ENCODE measurements at places on chromosomes 5 and 9.

DNA sequence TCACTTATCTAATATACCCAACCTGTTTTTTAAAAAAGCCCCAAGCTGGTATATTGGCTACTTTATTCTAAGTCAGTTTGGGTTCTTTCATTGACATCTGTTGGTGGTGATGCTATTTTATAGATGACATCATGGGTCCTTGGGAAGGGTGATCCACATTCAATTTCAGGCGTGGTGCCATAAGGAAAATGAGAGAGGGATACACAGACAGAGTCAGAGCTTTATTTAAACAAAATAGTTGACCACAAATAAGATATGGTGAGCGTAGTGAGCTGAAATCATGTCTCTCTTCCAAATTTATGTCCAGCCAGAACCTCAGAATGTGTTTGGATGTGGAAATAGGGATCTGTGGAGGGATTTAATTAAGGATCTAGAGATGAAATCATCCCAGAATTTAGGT, 302.4 kb downstream of the MAT2B start:
- DNase-seq, result no peak

GRCh38 chr5:80837679-80838078, 122.5 kb upstream of the RASGRF2 start:
- no peak for DNase-seq

- DNase-seq, result no peak
These were observed 3.3 kb downstream of the NR6A1 start for GRCh38 chr9:124767821-124768220.

DNA sequence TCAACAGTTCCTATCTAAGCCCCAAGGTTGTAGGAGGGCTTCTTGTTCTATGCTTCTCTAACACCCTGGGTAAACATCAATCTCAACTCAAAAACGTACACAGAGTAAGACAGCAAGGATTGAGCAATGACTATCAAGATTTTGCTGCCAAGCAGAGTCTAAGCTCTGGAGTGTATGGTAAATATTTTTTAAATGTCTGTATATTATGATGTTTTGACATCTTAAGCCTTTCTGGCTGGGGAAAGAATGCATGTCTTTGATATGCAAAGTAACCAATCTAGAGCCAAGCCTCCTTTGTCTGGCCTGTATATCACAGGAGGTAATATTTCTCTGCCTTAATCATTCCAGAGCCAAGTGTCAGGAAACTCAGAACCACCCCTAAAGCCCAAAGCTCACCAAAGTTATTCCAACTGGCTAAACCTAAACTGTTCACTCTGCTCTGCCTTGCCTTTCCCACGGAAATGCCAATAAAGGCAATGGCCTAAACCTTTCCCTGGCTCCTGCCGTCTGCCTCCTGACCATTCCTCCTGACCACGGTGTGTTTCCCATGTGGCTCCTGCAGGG, 45.2 kb downstream of the YIPF5 start:
- DNase-seq, result no peak
